ENCODE measurements at places on chromosomes 13 and 19. TPM values are rescaled to one million over a fixed set of nuclear protein-coding genes. Genes with fewer than 3 reads are reported as not detected.

HS6ST3 gene
- not detected for total RNA-seq

NOVA2 gene
- 0.76 TPM for total RNA-seq

ZC3H13 gene
- total RNA-seq, result 26.8 TPM

ZNRF4 gene
- total RNA-seq, result not detected

PSG6 gene
- not detected for total RNA-seq

DNA sequence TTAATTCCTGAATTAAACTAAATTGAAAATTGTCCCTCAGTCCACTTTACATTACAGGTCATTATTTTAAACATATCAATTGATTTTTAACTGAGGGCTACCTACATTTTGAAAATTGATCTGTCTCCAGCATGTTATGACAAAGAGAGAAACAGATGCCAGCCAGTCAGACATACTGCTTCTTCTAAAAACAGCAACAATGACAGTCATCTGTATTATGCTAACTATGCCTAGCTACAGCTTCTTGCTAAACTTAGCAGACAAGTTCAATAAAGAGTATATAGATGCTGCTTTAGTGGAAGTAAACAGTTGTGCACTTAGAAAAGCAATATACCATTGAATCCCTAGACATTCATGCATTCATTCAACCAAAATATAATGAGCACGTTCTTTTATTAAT, 48.6 kb upstream of the EEF1AKMT1 start:
- H3K4me3 ChIP-seq, result no peak overlapping the region
- no peak for DNase-seq
- no peaks in the 10 kb centered on the region for H3K36me3 ChIP-seq
- no peak overlapping the region for H3K27ac ChIP-seq

GRCh38 chr13:111854403-111854802, 212.5 kb upstream of the SOX1 start:
- no peak for DNase-seq
- H3K4me3 ChIP-seq, result no peak overlapping the region
- H3K36me3 ChIP-seq, result no peaks in the 10 kb centered on the region
- no peaks in the 10 kb centered on the region for H3K27me3 ChIP-seq

- H3K4me3 ChIP-seq, result no peak overlapping the region
- H3K27ac ChIP-seq, result no peak overlapping the region
- H3K36me3 ChIP-seq, result no peaks in the 10 kb centered on the region
- no peaks in the 10 kb centered on the region for H3K27me3 ChIP-seq
Observed at GRCh38 chr13:38755793-38756192, 68.9 kb downstream of the FREM2 start.

DNA sequence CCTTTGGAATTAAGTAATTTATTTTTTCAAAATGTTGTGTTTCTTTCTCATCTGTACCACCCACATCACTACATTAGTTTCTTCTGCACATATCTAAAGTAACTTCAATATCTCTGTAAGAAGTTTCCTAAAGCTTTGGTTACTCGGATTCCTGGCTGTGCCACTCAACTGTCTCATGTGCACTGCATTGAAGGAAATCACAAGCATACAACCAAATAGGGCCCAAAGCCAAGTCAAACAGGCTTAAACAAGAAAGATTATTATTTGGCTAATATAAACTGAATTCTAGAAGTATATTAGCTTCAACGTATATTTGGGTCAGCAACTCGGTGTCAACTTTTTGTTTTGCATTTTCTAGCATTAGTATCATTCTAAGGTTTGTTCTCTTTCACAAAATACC, 1647.6 kb upstream of the SPRY2 start:
- H3K4me1 ChIP-seq, result no peaks in the 10 kb centered on the region
- no peak for DNase-seq
- no peaks in the 10 kb centered on the region for H3K36me3 ChIP-seq
- H3K4me3 ChIP-seq, result no peak overlapping the region
- H3K27ac ChIP-seq, result no peak overlapping the region
- H3K27me3 ChIP-seq, result no peaks in the 10 kb centered on the region

DNA sequence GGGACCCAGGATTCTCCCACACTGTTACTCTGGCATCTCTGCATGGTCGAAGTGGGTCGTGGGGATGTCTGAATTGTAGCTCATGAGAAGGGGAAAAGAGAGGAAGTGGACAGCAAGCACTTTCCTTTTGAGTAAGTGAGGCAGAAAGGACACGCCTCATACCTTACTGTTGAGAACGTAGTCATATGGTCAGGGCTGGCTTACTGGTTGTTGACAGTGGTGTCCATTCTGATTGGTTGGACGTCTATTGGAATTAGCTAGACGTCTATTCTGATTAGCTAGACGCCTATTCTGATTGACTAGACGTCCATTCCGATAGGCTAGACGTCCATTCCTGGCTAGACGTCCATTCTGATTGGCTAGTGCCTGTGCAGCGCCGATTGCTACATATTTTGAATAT, 12.4 kb downstream of the GRIN2D start:
- H3K27me3 ChIP-seq, result no peaks in the 10 kb centered on the region
- H3K27ac ChIP-seq, result no peak overlapping the region
- no peaks in the 10 kb centered on the region for H3K36me3 ChIP-seq
- no peak for DNase-seq
- H3K4me3 ChIP-seq, result no peak overlapping the region

- H3K27me3 ChIP-seq, result no peaks in the 10 kb centered on the region
- DNase-seq, result no peak
- H3K27ac ChIP-seq, result no peak overlapping the region
- H3K36me3 ChIP-seq, result no peaks in the 10 kb centered on the region
- H3K4me3 ChIP-seq, result no peak overlapping the region
- H3K4me1 ChIP-seq, result no peaks in the 10 kb centered on the region
Observed at GRCh38 chr13:47258384-47258783, 361.5 kb upstream of the HTR2A start.

- H3K4me1 ChIP-seq, result no peaks in the 10 kb centered on the region
- no peaks in the 10 kb centered on the region for H3K27me3 ChIP-seq
- DNase-seq, result no peak
- no peak overlapping the region for H3K27ac ChIP-seq
Observed at GRCh38 chr13:98879127-98879520, 98.7 kb downstream of the DOCK9 start.

- no peak overlapping the region for H3K27ac ChIP-seq
- no peak for DNase-seq
- no peaks in the 10 kb centered on the region for H3K36me3 ChIP-seq
Observed at GRCh38 chr13:37716420-37717195, 118.0 kb upstream of the POSTN start.

GRCh38 chr19:11496391-11497163, 9.1 kb downstream of the ZNF653 start:
- H3K4me3 ChIP-seq, result no peak overlapping the region
- no peaks in the 10 kb centered on the region for H3K4me1 ChIP-seq
- no peaks in the 10 kb centered on the region for H3K27me3 ChIP-seq
- no peaks in the 10 kb centered on the region for H3K36me3 ChIP-seq
- H3K27ac ChIP-seq, result no peak overlapping the region

DNA sequence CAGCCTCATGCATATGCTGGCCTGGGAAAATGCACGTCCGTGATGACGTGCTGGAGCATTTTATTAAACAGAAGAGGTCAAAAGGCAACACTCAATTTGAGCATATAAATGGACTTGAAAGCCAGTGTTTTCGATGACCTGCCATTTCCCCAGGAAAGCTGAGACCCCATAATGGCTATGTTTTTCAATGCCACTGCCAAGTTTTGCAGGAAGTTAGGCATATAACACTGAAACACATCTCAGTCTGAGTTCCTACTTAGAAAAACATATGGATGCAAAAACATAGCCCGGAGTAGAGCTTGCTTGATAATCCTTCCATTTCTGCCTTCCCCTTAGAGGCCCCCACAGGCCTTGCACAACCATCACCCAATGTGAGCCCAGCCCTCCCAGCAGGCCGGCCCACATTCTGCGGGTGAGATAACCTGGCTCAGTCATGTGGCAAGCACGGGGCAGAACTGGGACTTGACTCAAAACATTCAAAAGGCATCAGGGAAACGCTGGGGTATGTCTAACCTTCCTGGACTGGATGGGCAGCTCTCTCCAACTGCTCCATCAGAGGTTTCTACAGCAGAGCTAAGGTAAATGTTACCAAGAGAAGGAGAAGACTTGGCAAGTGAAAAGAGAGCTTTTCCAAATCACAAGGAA, 24.9 kb downstream of the EPS15L1 start:
- DNase-seq, result peak; percentile 85
- H3K4me1 ChIP-seq, result no peaks in the 10 kb centered on the region
- H3K27ac ChIP-seq, result peak overlapping the region; percentile 61
- no peaks in the 10 kb centered on the region for H3K27me3 ChIP-seq
- no peaks in the 10 kb centered on the region for H3K36me3 ChIP-seq

- no peak overlapping the region for H3K4me3 ChIP-seq
- no peaks in the 10 kb centered on the region for H3K4me1 ChIP-seq
- DNase-seq, result no peak
Observed at GRCh38 chr13:87107651-87108050, 563.5 kb upstream of the SLITRK5 start.

Data from Peyer's patch (tissue), 4 donors.